ENCODE measurements at places on chromosomes 2 and 18.

DNA sequence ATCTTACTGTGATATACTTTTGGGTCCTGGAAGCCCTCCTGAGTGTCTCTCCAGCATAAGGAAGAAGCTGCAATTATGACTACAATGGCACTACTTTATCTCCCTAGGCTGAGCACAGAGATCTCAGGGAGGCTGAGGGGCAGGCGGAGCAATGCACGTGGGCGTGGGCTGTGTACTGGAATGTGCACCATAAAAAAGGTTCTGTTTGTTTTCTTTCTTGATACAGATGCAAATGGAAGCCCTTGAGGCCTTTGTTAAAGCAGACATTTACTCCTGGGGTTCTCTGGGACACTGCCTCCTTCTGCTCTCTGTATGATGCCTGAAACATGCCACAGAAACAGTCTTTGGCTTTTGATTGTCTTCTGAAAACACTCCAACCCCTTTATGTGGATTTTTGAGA lies 79.1 kb upstream of the DLX2 start:
- no peak for DNase-seq

DNA sequence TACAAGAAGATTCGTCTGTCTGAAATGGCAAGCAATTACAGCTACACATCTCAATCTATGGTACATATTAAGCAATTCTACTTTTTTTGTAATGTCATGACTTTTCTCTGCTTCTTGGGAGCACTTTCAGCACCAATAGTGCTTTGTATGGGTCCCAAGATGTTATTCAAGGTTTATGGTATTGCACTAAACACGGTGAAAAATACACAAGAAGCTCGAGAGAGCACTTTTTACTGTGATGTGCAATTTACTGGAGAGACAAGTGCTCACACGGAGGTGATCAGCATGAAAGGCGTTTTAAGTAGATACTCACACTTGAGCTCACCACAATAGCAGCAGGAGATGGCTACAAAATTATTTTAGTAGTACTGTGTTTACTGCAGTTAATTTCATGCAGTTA lies 783.6 kb downstream of the CBLN2 start:
- DNase-seq = no peak

- DNase-seq = peak; percentile 79
These were observed 83.9 kb downstream of the AAK1 start for GRCh38 chr2:69559442-69560146.

- no peak for DNase-seq
These were observed 11.7 kb downstream of the GPR75 start for GRCh38 chr2:53848062-53848461.

GRCh38 chr18:75129717-75130477 lies 79.0 kb downstream of the PTGR3 start:
- DNase-seq = no peak
